ENCODE measurements at places on chromosomes 11 and 22.

GRCh38 chr11:18754308-18754707 is 28.3 kb upstream of the IGSF22 start:
- DNase-seq = no peak

GRCh38 chr11:22670830-22671229 is 4.4 kb downstream of the GAS2 start:
- DNase-seq = no peak

- DNase-seq = no peak
Observed at GRCh38 chr11:125674210-125674609, 6.4 kb downstream of the ACRV1 start.

GRCh38 chr11:120191058-120191457 is 19.8 kb upstream of the OAF start:
- no peak for DNase-seq

- no peak for DNase-seq
Observed at GRCh38 chr11:58726737-58727414, 4.9 kb downstream of the GLYAT start.

- DNase-seq = no peak
Observed at GRCh38 chr11:12116425-12117032, 6.1 kb downstream of the MICAL2 start.

DNA sequence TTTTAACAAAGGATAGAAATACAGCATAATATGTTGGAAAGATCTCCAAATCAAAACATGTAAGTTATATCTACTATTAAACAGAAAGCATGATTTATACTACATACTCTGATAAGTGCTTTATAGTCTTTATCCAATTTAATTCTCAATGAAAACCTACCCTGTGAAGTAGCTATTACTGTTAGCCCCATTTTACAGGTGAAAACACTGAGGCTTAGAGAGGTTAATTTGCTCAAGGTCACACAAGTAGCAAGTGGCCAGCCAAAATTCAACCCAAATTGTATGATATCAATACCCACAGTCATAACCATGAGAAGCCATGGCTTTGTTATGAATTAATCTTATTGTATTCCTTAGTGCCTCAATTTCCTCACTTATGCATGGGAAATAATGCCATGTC is 675 bp upstream of the OR5AN1 start:
- no peak for DNase-seq

DNA sequence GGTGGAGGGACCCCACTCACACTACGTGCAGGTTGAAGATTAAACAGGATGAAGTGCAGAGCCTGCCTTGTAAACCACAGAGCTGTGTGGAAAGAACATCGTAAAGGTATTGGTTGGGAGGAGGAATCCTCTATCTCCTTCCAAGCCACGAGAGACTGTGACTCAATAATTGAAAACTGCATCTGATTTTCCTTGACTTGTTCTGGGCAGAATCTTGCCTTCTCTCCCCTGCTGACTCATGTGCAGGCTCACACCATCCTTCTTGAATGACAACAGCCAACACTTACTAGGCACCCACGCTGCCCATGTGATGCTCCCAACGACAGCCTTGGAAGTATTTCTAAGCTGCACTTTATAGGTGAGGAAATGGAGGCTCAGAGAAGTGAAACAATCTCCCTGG is 563.0 kb downstream of the MIAT start:
- no peak for DNase-seq

DNA sequence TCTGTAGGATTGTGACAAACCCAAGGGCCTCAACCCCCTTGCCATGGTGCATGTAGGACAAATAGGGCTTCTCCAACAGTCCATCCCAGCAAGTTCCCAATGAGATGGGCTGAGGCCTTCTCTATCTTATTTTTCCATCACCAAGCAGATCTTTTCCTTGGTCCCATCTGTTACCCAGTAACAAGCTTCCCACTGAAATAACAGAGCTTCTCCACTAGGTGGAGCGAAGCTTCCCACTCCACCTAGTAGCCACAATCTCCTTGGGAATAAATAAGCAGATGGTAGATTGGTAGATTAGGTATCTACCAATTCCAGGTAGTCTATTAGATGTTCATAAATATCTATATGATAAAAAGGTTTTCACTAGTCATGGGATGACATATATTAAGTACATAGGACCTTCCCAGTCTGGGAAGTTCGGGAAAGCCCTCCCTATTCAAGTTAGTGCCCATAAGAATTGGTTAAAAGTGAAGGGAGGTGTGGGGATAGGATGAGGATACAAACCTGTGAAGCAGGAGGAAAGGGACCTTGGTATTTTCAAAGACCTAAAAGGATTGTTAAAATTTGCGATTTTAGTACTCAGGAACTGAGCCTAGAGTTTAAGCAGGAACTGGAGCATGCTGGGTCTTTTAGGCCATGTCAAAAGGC is 5.9 kb upstream of the OR52L1 start:
- no peak for DNase-seq

- DNase-seq = no peak
Observed at GRCh38 chr22:32534252-32535235, 59.9 kb downstream of the FBXO7 start.

GRCh38 chr22:42855211-42855610 is 1.9 kb downstream of the ARFGAP3 start:
- no peak for DNase-seq

DNA sequence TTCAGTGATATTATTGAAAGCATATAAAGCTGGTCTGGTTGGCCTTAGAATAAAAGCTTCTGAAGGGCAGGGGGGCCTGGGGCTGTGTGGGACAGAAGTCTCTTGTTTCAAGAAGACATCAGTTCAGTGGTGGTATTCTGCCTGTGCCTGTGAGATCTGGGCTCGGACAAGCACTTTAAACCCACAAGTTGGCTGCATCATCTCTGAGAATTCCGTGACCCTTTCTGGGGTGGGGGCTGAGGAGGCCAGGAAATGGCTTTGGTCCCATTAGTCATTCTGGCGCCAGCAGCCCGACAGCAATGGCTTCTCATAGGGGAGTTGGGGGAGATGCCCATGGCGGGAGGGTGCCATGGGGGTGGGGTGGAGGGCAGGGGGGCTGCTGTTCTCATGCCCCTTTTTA is 104.1 kb downstream of the PKNOX2 start:
- no peak for DNase-seq

GRCh38 chr11:45028911-45029682 is 78.4 kb upstream of the TP53I11 start:
- no peak for DNase-seq

DNA sequence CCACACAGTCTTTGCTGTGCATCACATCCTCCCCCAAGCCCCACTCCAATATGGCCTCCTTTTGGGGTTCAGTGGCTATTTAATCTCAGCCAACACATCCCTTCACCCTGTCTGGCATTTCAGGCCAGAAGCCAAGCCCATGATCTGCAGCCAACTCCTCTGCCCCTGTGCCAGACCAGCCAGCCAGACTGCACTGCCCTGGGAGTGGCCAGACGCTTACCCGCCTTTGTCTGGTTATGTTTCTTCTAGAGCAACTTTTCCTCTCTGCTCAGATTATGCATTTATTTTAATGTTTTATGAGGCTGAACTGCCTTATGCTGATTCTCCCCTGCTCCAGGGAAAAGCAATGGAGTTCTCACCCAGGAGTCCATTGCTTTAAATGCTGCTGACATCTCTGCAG is 206.7 kb upstream of the TBCEL start:
- DNase-seq = no peak

DNA sequence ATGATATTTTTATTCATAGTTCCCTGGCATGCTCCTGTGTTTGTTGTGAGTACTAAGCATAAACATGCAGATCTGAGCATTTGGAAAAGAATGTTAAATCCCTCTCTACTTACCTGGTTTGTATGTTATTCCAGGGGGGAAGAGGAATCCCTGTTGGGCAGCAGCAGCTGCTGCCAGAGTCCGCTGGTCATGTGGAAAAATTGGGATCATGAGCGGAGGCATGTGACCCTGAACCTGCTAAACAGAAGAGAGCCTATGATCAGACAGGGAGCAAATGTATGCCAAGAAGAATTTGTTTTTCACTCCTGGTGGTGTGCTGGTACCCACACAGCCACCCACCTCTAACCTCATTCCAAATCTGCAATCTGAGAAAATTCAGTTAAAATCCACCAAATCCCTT is 244.7 kb downstream of the SOX6 start:
- DNase-seq = no peak

DNA sequence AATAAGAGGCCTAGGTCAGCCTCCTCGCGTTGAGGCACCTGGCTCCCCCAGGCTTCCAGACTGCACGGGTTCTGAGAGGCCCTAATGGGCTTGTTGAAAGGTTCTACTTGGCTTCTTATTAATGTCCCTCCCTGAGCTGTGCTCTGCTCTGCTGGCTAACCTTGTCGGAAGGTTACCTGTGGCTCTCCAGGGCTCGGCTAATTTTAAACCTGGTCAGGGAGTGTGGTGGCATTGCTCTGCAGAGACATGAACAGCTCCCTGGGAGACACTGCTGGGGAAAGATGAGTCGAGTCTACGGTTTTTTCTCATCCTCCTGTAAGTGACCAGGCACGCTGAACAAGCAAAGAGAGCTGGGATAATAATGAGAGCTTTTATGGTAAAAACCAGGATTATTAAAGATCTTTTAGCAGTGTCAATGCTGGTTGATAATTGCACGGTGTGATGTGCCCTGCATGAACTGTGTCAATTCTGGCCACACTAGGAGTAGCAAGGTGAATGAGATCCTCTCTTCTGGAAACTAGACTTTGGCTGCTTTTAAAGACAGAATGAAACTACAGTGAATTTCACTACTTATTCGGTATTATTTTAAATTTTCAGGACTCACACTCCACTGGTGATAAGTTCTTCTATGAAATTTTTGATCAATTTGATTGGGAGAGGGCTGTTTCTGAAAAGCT is 70.7 kb downstream of the TEAD1 start:
- DNase-seq = no peak

GRCh38 chr11:67356864-67357561 is 3.7 kb upstream of the POLD4 start:
- DNase-seq = peak; percentile 70

DNA sequence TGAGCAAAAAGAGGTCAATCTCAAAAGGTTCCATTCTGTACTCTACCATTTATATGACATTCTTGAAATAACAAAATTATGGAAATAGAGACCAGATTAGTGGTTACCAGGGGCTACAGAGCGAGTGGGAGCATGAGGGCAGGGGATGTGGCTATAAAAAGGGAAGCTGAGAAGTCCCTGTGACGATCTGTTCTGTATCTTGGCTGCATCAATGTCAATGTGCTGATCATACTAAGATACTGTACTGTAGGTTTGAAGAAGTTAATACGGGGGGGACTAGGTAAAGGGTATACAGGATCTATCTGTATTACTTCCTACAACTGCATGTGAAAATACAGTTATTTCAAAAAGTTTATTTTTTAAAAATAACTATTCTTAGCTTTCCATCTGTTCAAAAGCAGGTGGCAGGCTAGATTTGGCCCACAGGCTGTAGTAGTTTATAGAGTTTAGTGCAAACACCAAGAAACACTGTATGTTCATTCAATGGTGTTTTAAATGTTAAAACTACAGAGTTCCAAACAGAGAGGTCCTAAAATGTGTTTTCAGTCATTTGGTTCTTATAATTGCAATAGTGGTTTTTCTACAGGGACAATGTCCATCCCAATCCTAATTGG is 78.2 kb downstream of the SMCO4 start:
- no peak for DNase-seq

DNA sequence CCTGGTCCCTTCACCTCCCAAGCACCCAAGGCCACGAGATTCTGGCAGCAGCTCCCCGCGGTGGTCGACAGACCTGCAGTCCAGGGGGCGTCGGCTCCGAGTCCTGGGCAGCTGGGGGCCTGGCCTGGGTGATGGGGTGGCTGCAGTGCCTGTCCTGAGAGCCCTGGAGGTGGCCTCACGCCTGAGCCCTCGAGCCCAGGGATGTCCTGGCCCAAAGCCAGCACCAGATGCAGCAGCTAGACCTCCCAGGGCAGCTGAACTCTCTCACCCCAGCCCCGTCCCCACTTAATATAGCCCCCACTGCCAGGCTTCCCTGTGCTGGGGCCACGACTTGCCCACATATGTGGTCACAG is 6.6 kb downstream of the LMNTD2 start:
- no peak for DNase-seq

DNA sequence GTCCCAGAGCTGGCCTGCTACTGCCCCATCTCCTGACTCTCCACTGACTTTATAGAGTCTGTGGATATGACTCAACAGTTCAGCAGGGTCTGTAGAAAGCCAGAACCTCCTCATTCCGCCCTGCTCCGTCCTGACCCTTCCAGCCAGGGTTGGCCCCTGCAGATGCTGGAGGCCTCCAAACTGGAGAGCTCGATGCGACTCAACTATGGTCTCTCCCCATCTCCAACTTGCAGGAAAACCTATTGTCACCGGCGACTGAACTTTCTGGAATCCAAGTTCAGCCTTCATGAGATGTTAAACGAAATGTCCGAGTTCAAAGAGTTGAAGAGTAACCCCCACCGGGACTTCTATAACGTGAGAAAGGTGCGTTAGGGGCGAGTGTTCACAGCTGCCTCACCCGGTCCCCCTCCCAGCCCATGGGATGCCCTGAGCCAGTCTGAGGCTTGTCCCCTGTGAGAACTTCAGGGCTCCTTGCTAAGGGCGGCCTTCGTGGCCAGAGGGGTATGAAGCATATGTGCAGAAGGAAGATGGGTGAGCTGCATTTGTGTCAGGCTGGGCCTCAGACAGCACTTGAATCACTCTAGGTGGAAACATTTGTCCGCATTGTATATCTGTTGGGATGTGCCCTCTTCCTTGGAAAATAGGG is 32.1 kb downstream of the AMPD3 start:
- DNase-seq = no peak

GRCh38 chr11:102283116-102283485 is 34.2 kb upstream of the BIRC3 start:
- no peak for DNase-seq

GRCh38 chr11:88418508-88418907 is 81.0 kb upstream of the CTSC start:
- no peak for DNase-seq

- DNase-seq = no peak
Observed at GRCh38 chr11:60835534-60835846, 6.4 kb upstream of the CCDC86 start.

DNA sequence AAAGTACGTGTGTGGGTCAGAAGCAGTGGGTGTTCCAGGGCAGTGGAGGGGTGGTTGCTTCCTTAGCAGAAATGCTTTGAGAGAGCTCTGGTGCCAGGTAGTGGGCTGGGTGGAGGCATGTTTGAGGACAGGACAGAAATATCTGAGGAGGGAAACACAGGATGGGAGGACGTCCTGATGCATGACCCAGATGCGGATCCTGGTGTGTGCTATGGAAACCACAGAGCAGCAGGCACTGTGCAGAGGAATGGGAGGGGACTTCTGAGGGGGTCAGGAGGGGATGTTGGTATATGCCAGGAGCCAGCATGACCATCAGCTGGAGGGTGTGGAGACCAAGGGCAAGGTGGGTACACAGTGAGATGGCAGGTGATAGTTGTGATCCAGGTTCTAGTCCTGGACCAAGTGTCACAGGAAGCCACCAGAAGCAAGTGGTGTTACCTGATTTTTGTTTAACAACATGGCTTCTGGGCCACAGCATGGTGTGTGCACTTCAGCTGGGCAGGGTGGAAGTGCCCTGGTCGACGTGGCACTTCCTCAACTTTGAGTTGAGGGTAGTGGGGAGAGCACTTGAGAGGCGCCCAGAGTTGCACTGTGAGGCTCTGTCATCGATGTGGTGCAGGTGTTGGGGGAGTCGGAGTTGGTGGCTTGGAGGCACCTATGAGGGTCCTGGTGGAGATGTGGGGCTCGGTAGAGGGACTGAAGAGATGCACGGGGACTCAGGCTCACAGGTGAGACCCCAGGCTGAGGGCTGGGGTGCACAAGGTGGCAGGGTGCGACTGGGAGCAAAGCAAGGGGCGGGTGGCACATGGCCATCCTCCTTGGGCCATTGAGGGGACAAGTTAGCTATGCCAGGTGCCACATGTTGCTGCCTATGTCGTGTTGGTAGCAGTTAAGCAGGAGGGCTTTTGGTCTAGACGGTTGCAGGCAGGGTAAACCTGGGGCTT is 7.5 kb downstream of the DGCR8 start:
- no peak for DNase-seq

- DNase-seq = no peak
Observed at GRCh38 chr11:102829316-102830000, 14.0 kb downstream of the MMP3 start.
